ENCODE measurements at places on chromosomes 2 and 18. TPM values are rescaled to one million over a fixed set of nuclear protein-coding genes. Genes with fewer than 3 reads are reported as not detected.
A peak's percentile ranks its signal among the peaks of the same experiment; 100 is the strongest.

The ARHGEF33 gene
- total RNA-seq, result 1.7 TPM

The ANKRD30B gene
- total RNA-seq, result not detected

The FIGN gene
- 2.8 TPM for total RNA-seq

- no peaks in the 10 kb centered on the region for H3K36me3 ChIP-seq
- peak; percentile 65 for DNase-seq
- no peak overlapping the region for H3K27ac ChIP-seq
- H3K27me3 ChIP-seq, result no peaks in the 10 kb centered on the region
- no peak overlapping the region for H3K4me3 ChIP-seq
- peaks cover 5% of the 10 kb centered on the region for H3K4me1 ChIP-seq
Measured at GRCh38 chr2:19863303-19864041, 38.3 kb downstream of the TTC32 start.

DNA sequence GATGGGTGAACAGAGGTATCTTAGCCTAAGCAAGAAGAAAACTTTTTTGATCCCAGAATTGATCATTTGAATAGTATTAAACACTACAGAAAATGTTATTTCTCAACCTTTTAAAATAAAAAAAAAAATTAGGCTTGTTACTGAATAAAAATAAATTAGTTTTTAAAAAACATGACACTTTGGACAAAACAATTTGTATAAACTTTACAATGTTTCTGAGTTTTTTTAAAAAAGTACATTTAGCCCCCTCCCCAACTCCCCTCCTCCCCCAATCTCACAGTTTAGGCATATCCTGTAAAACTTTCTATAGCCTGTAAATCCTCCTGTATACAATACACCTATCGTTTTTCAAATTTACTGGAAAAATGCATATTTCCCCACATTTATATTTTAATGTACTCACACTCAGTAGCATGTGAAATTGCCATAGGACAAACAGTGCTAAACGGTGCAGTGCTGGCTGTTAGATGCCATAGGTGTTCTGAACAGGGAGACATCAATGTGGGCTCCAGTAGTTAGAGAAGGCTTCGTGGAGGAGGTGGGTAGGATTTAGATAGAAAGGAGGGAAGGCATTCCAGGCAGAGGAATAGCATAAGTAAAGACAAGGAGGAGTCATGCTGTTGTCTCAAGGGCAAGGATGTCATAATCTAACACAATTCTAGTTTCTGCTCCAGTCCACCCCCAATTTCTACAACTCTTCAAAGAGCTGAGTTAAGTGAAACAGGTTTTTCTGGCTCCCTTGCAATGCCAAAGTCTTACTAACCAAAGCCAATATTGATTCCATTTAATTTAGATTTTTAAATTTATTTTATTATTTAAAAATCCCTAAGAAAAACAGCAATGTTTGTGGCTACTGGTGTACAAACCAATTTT lies 50.9 kb downstream of the SP3 start:
- no peak for DNase-seq
- H3K4me3 ChIP-seq, result no peak overlapping the region
- no peak overlapping the region for H3K27ac ChIP-seq
- H3K4me1 ChIP-seq, result peaks cover 9% of the 10 kb centered on the region
- no peaks in the 10 kb centered on the region for H3K27me3 ChIP-seq

GRCh38 chr2:17272652-17273525 lies 245.4 kb downstream of the RAD51AP2 start:
- H3K27ac ChIP-seq, result no peak overlapping the region
- H3K36me3 ChIP-seq, result no peaks in the 10 kb centered on the region
- no peaks in the 10 kb centered on the region for H3K27me3 ChIP-seq
- no peaks in the 10 kb centered on the region for H3K4me1 ChIP-seq

GRCh38 chr2:85134255-85134895 lies 1.2 kb downstream of the TCF7L1 start:
- H3K4me1 ChIP-seq, result peaks cover 43% of the 10 kb centered on the region
- peak overlapping the region; percentile 91 for H3K27ac ChIP-seq
- H3K36me3 ChIP-seq, result no peaks in the 10 kb centered on the region
- peak overlapping the region; percentile 86 for H3K4me3 ChIP-seq

- no peak for DNase-seq
- H3K36me3 ChIP-seq, result no peaks in the 10 kb centered on the region
- no peaks in the 10 kb centered on the region for H3K27me3 ChIP-seq
- H3K4me3 ChIP-seq, result no peak overlapping the region
- H3K4me1 ChIP-seq, result no peaks in the 10 kb centered on the region
- H3K27ac ChIP-seq, result no peak overlapping the region
Measured at GRCh38 chr2:224024270-224024669, 14.8 kb downstream of the SERPINE2 start.

DNA sequence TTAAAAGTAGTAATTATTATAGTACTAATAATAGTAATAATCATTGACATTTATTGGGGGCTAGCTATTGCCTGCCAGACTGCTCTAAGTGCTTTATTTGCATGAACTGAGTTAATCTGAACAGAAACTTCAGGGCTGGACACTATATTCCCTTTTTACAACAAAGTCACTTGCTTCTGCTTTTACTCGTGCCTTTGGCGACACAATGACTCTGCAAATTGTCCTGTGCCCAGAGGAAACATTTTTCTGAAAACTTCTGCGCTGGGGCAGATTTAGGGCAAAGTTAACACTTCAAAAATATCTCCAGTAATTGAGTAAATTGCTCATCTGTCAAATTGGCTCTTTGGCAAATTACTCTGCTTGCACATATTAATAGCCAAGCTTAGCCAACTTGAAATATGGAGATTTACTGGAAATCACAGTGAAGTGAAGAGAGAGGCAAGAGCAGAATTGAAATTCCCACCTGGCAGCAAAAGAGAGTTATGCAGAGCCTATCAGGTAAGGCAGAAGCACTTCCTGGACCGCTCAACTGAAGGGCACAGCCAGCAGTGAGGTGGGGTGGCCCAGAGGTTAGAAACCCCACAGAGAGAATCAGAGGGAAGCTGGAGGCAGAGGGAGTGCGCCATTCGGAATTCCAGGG lies 36.3 kb downstream of the BMP10 start:
- no peaks in the 10 kb centered on the region for H3K36me3 ChIP-seq
- no peak overlapping the region for H3K4me3 ChIP-seq
- peaks cover under 1% of the 10 kb centered on the region for H3K4me1 ChIP-seq
- DNase-seq, result peak; percentile 13
- H3K27ac ChIP-seq, result no peak overlapping the region
